ENCODE measurements at places on chromosomes 3 and 15.
A peak's percentile ranks its signal among the peaks of the same experiment; 100 is the strongest.

- DNase-seq = no peak
Observed at GRCh38 chr3:59046839-59047238, 3.0 kb downstream of the CFAP20DC start.

DNA sequence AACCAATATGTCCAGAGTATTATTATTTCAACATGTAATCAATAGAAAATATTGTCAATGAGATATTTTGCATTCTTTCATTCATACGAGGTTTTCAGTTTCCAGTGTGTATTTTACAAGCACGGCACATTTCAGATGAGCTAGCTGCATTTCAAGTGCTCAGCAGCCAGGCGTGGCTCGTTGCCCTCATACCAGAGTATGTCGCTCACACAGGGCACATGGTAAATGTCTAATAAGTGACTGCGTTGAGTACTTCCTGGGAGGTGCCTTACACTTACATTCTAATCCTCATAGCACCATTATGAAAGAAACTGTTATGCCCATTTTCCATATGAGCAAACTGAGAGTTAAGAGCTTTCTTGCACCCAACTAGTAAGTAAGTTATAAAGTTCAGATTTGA lies 47.4 kb downstream of the TMEM266 start:
- no peak for DNase-seq

- DNase-seq = no peak
Observed at GRCh38 chr3:30221619-30222018, 384.8 kb upstream of the TGFBR2 start.

- DNase-seq = no peak
Observed at GRCh38 chr3:183468424-183468823, 40.0 kb upstream of the MCF2L2 start.

GRCh38 chr3:114112696-114113095 lies 56.2 kb downstream of the QTRT2 start:
- DNase-seq = no peak

GRCh38 chr3:48474619-48475018 lies 28.1 kb downstream of the ATRIP start:
- DNase-seq = no peak

- no peak for DNase-seq
Observed at GRCh38 chr3:140950144-140950543, 8.5 kb downstream of the SLC25A36 start.

DNA sequence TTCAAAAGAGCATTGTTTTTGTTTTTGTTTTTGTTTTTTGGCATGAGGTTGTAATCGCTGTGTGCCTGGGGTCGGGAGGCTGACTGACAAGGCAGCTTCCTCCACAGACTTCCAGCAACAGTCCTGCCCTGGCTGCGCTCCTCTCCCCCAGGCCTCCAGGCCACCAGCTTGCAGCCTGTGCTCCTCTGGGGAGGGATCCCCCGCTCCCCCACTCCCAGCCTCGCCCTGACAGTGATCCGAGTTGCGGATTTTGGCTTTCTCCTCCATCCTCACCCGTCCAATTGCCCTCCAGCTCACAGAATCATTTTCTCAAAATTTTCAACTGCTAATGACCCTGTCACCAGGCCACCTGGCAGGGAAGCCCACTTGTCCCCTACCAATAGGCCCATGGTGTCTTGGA lies 36.5 kb upstream of the PCSK6 start:
- no peak for DNase-seq

DNA sequence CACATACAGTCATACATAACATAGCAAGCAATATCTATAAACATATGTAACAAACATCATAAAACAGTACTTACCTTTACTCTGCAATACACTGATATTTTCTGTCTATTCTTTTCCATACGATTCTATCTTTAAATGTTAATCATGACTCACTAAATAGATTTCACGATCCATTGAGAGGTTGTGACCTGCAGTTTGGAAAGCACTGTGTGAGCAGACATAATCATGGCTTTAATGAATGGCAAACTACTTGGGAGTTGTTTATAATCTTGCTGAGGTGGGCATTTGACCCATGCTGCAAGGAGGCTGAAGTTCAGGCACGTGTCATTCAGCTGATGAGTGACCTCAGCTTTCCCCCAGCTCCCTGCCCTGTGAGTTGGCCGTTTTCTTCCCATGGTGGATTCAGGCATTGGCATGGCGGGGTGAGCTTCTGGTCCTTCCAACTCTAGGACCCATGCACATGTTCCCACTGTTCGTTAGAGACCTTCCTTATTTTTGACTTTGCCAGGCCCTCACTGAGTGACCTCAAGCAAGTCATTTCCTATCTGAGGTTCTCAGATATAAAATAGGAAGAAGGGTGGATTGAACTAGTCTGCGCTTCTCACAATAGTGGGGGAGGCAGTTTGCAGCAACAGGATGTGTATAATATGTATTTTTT lies 41.7 kb downstream of the PAQR5 start:
- DNase-seq = no peak

- DNase-seq = no peak
Observed at GRCh38 chr15:51349156-51349844, 7.8 kb downstream of the GLDN start.

DNA sequence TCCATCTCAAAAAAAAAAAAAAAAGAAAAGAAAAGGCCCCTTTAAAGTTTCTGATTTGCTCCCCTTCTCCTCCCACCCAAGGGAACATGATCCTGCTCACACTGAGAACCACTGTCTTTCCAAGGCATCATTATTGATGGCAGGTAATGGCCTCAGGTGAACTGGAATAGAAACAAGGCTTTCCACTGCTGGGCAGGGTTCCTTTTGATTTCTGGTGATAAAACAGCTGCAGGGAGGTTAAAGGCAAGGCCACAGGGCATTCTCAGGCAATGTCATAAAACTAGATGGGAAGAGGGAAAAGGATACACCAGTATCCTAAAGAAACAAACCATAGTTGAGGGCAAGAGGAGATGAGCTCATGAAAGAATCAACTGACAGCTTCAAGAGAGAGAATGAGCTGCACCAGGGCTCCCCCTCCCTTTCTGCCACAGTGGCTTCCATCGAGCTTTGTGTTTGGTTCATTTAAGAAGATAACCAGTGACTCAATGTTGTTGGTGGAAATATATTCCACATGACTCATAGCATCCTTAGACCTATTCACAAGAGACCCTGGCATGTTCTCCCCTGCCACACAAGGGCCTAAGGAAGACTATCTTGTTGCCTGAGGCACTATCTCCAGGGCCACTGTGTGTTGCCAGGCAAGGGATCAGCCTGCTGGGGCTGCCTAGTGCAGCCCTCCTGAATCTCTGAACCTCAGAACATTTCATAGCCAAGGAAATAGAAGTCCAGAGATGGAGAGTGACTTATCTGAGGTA lies 86.4 kb downstream of the WDR76 start:
- no peak for DNase-seq

GRCh38 chr3:53164911-53165310 lies 3.9 kb downstream of the PRKCD start:
- no peak for DNase-seq

DNA sequence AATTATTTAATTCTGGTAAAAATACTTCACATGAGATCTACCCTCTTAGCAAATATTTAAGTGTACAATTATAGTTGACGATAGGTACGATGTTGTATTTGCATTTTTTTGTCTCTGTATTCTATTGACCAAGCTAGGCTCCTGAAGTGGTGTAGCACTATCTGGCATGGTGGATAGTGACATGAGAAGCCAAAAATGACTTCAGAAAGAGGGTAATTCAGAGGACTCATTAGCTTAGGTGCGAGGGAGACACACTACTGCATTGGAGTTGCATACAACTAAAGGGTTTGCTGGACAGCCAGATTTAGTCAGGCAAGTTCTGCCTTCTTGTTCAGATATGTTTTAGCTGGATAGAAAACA lies 50.6 kb downstream of the KBTBD8 start:
- no peak for DNase-seq

DNA sequence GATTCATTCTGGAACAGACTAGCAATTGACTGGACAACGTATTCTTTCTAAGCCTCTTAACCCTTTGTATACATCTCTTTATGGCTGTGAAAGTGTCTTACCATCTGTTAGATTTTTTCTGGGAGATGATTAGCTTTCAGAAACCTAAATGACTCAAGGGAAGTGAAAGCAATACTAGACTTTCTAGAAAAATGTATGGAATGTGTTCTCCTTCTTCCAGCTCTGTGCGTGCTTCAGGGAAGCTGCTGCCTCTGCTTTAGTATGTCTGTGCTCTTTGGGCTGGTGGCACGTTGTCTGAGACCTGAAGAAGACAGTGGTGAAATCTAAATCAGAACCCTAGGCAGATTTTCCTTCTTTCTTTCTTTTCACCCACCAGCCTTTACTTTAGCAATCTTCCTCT lies 89.5 kb downstream of the ITPR1 start:
- no peak for DNase-seq

DNA sequence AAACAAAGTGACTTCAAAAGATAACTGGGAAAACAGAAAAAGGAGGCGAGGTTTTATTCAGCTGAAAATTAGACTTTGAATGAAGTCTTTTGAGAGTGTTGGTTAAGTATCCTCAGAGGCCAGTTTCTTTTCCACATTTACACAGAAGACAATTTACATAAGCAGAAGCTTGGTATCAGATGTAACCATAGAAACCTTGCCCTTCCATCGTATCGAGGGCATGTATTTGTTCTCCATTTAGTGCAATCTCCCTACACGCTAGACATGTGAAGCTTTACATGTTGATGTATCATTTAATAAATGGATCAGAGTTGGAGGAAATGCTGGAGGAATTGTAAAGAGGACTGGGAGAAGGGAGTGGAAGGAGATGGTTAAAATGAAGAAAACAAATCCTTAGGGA lies 161.0 kb upstream of the CRBN start:
- no peak for DNase-seq

DNA sequence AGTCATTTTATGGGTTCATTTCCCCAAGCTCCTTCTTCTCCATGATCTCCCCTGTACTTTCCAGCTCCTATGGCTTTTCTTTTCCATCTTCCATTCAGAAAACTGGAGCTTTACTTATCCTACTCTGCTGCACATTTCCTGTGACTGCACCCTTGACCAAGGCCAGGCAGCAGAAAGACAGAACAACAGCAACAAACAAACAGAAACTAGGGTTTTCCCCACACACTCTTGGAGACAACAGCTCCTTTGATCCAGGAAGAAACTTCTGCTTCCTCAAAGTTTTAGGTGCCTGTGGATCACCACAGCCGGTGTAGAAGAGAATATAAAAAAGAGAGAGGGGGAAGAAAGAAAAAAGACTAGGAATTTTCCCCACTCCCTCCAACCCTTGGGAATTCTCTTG lies 342.3 kb upstream of the CFAP20DC start:
- DNase-seq = no peak

DNA sequence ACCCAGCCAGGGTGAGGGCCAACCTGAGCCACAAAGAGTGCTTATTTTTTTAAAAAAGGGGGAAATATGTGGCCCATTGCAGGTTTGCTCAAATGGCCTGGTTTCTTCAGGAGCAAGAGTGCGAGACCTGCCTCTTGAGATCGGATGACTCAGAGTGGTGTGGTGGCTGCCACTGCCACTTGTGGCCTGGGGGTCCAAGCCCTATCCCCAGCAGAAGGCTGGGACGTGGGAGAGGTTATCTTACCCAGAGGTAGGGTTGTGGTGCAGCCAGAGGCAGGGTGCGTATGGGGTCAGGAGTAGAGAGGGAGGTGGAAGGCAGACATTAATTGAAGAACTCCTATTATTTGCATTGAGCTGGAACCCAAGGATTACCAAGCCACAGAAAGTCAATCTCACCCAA lies 83.2 kb upstream of the SMAD3 start:
- DNase-seq = no peak

- peak; percentile 85 for DNase-seq
Observed at GRCh38 chr3:138935863-138936740, 10.8 kb downstream of the FOXL2 start.

DNA sequence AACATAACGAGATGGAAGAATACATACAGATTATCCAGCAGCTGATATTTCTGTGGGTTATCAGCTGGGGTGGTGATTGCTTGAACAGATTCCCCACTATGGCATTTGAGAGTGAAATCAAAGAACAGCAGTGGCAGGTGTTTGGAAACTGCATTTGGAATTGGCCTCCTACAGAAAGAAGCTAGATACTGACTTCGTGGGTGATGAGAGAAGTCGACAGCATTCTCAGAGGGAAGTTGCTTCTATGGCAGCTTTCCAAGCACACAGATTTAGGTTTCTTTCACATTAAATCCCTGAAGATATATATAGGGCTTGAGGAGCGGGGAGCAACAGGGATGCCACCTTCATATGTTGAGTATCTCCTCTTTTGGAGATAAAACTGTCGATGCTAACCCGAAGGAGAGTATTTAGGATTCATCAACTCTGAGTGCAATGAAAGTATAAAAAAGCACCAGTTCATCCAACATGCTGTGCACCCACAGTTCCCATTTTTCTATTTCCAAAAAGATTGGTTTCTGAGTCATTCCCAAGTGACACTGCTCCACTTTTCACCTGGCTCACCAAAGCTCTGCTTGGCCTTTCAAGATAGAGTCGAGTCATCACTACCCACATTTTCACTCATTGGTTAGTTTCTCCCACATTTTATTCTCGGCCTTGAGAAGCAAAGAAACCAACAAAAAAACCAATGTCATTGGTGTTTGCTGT lies 579.8 kb upstream of the SUCLG2 start:
- DNase-seq = no peak

GRCh38 chr15:46622851-46623250 lies 988.0 kb downstream of the SQOR start:
- no peak for DNase-seq

- DNase-seq = no peak
Observed at GRCh38 chr15:85408270-85408746, 27.9 kb downstream of the AKAP13 start.

- DNase-seq = no peak
Observed at GRCh38 chr15:29838352-29839010, 16.2 kb upstream of the TJP1 start.

DNA sequence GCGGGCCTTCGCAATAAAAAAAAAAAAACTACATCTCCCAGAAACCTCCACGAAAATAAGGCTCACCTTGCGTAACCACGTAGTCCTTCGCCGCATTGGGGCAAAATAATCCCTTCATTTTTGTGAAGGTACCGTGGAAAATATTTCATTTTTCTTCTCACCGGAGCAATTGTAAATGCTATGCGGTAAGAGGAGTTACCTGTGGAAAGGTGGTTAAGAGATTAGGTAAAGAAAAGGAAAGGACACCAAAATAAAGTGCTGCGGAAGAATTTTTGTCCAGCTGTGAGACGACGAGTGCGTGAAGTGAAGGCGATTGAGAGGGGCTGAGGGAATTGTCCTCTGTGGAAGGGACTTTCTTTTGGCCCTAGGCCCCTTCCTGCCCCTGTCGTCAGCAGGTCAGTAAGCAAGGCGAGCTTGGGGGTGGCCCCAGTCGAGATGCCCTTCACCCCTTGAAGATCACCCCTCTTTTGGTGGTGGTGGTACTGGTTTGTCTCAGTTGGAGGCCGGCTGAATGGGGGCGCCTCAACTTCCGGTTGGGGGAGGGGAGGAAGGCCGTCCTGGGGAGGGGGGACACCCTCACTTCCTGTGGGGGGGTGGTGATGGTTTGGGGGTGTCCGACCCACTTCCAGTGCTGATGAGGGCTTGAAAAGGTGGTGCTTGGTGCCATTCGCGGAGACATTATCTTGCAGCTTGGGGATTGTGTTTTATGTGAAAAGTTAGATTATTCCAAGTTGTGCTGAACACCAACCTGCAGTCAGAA lies at the start of gene HMG20A:
Gene HMG20A (plus strand): TSS at position 279 of the 760 bp plus-strand sequence. CDS start 37,520 bp downstream, outside the sequence.
- DNase-seq = peak; percentile 43

GRCh38 chr3:58471025-58471887 lies 20.6 kb upstream of the KCTD6 start:
- DNase-seq = no peak

- no peak for DNase-seq
Observed at GRCh38 chr15:33341953-33342352, 31.2 kb downstream of the RYR3 start.
